Aorta (tissue), 5 donors: ENCODE measurements at places on chromosomes 16 and 17. TPM values are rescaled to one million over a fixed set of nuclear protein-coding genes. Genes with fewer than 3 reads are reported as not detected.

The CEP295NL gene
- 10.1 TPM for total RNA-seq

DNA sequence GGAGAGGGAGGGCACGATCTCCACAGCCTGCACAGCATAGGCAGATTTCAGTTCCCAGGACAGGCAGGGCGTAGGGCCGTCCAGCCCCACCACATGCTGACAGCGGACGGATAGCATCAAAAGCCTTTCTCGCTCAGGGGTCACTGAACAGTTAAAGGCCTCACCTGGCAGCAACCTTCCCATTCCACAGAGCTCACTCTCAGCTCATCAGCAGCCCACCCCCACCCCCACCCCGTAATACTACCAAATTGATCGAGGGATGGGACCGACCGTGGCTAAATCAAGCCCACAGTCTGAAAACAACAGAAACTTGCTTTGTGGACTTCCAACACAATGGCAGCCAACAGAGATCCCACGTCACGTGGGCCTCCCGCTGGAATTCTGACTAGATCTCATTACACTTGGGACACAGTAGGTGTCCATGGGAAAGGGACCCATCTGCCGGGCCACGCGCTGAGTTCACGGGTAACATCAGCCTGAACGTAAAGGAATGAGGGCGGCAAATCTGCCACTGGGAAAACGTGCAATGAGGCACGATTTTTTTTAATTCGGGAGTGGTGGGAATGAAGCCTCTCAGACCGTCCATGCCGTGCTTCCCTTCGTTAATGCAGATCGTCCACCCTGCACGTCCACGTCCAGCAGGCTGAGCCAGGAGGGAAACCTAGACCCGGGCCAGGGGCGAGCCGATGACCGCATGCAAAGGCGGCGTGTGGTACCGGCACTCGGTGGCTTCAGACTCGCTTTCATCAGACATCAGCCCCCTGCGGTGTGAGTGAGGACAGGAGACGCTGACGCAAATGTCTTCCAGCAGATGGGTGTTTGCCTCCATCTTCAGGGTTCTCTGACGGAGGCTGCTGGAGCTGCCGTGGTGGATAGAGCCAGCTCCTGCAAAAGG, 92.1 kb downstream of the TBC1D16 start:
- no peak overlapping the region for H3K27ac ChIP-seq

- no peaks in the 10 kb centered on the region for H3K36me3 ChIP-seq
- no peak for DNase-seq
- H3K27me3 ChIP-seq: no peaks in the 10 kb centered on the region
- H3K4me3 ChIP-seq: no peak overlapping the region
- no peak overlapping the region for H3K27ac ChIP-seq
- peaks cover 10% of the 10 kb centered on the region for H3K4me1 ChIP-seq
Observed at GRCh38 chr16:75024594-75024993, 25.8 kb downstream of the ZNRF1 start.

GRCh38 chr16:9012848-9013507, 49.3 kb upstream of the USP7 start:
- H3K4me1 ChIP-seq: no peaks in the 10 kb centered on the region
- no peak overlapping the region for H3K4me3 ChIP-seq
- no peaks in the 10 kb centered on the region for H3K36me3 ChIP-seq
- no peak for DNase-seq
- H3K27me3 ChIP-seq: no peaks in the 10 kb centered on the region

- H3K4me1 ChIP-seq: no peaks in the 10 kb centered on the region
- no peak overlapping the region for H3K27ac ChIP-seq
- H3K4me3 ChIP-seq: no peak overlapping the region
- no peak for DNase-seq
- H3K27me3 ChIP-seq: no peaks in the 10 kb centered on the region
Observed at GRCh38 chr17:58329810-58330537, 1.4 kb upstream of the TSPOAP1 start.

DNA sequence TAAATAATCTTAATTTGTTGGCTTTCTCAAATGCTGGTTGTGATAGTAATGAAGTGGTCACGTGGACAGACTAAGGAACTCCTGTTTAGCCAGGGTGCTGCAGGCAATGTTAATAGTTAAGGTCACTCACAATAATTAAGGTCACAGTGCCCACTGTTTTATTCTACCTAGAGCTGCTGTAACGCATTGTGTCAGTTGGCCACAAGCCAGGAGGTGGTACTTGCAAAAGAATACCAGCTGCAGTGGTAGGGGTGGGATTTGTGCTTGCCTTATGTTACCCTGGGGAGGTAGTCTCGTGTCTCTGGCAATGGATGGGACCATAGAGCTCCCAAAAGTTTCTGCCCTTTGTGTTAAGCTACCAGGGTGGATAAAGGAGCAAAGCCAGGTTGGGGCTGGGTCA, 969.1 kb upstream of the CDH8 start:
- DNase-seq: no peak
- H3K36me3 ChIP-seq: no peaks in the 10 kb centered on the region
- H3K27ac ChIP-seq: no peak overlapping the region
- H3K4me1 ChIP-seq: no peaks in the 10 kb centered on the region
- no peak overlapping the region for H3K4me3 ChIP-seq

- peak overlapping the region; percentile 80 for H3K27ac ChIP-seq
- H3K4me1 ChIP-seq: no peaks in the 10 kb centered on the region
- H3K27me3 ChIP-seq: no peaks in the 10 kb centered on the region
- DNase-seq: peak; percentile 92
- H3K36me3 ChIP-seq: peaks cover 5% of the 10 kb centered on the region
Observed at GRCh38 chr16:66741169-66741900, 10.1 kb downstream of the DYNC1LI2 start.
